ENCODE measurements at places on chromosomes 5 and 9.
A peak's percentile ranks its signal among the peaks of the same experiment; 100 is the strongest.

- DNase-seq, result peak; percentile 96
These were observed 335.8 kb upstream of the DAB2 start for GRCh38 chr5:39760385-39761198.

DNA sequence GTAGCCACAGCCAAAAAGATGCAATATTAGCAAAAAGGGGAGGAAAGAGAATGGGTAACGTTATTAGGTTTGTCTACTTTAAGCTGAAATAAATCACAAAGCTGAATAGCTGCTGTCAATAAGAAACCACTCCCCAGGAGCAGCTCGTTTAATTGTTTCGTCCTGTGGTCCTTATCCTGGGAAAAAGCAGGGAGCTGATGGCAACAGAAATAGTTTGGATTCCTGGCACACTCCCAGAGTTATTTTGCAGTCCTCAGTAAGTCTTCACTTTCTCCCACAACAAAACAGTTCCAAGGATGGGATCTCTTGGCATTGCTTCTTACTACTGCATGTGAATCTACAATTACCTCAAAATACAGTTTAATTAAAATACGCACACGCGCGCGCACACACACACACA, 28.8 kb downstream of the FRMD3 start:
- DNase-seq, result peak; percentile 63

DNA sequence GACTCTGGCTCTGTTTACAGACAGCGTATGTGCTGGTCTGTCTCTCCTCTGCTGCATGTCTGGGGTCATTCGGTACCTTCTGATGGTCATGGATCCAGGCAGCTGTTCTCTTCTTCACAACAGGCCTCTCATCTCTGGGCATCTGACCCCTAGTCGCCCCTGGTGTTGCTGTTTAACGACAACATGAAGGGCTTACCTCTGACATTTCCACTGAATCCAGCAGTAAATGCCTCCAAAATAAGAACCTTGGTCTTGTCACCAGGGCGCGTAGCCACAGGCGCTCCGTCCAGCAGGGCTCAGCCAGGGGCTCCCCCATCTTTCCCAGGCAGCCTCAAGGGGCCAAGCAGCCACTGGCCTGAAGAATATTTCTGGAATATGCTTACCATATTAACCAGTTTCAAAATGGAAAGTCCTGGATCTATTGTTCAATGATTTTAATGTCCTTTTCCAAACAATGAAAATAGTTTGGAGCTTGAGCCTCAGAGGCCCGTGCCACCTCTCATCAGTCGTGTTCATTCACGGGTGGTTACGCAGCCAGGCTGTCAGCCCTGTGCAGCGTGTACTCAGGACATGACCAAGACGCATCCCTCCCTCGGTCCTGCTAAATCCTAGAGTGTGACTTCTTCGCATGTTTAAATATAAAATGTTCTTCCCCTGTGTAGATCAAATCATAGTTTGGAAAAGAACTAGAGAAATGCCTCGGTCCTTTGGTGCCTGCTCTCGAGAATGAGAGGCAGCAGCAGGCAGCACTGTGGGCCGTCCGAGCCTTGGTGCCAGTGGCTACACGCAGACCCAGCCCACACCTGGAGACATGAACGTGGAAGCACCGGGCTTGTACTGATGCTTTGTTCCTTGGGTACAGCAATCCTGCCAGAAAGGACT, 30.1 kb upstream of the LRRC14B start:
- DNase-seq, result no peak

DNA sequence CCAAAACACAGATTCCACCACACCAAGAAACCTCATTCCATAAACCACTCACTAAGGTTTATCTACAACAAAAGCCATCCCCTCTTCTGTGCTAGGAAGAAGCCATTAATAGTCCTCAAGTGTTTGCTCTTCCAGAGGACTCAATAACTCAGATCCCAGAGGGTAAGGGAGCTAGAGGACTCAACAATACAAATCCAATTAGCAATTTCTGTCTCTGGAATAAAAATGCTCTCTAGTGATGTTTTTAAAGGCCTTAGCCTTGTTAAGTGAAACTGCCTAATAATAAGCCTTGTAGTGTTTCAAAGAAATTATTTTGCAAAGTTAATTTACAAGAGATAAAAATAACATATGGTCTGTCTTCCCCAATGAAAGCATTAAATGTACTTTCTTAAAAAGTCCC, 942.4 kb downstream of the CDH12 start:
- DNase-seq, result no peak

DNA sequence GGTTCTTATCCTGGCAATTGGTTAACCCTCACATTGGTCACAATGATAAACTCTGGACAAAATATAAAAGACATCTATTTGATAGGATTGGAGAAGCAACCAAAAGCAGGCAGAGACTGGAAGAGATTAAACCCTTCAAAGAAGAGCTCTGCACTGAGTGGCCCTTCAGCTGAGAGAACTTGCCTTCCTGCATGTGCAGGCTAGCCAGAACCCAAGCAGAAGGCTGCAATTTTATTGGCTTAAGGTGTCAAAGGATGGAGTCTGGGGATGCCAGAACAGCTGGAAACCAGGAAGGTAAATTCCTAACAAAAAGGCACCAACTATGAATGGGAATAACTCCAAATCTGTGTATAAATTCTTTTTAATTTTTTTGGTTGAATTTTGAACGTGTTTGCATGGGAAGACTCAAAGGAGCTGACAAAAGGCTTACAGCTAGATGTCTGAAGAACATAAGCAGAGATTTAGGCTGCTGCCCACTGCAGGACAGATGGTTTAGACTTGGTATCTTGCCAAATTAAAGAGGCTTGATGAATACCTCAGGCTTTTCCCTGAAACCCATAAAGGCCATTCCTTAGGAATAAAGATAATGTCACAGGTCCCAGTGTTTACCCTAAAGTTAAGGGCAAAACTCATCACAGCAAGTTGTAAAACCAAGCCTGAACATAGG, 66.3 kb downstream of the NR2F1 start:
- DNase-seq, result no peak

DNA sequence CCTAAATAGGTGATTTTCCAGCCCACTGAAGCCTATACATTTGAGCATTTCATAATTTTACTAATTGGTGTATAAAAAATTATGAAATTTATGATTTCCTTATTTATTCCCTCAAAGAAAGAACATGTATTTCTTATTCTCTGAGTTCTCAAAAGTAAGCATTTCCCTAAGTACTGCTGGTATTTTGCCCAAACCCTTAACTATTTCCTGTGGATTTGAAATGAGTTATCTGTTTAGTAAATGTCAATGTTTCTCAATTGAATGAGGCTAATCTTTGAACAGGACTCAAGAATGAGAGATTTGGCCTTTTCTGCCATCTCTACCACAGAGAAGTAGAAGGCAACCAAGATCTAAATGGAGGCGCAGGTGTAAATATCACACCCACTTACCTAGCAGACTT, 751.7 kb downstream of the TLE1 start:
- DNase-seq, result peak; percentile 46

DNA sequence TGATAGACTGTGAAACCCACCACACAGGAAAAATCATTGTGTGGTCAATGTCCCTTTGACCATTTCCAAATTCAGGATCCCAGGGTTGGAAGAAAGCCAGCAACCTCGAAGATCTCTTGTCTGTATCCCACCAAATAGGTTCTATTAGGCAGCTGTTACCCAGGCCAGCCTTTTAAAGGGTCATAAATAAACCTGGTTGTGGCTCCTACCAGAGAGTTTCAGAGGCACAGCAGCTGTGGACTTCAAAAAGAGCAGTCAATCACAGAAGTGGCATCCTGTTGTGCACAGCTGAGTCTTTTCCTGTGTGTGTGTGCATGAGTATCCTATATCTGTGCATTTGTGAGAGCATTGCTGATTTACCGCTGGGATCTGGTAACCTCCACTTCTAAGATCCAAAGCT, 23.7 kb upstream of the OR2S2 start:
- no peak for DNase-seq

- DNase-seq, result no peak
These were observed 164.5 kb downstream of the ZNF608 start for GRCh38 chr5:124581738-124582560.

- DNase-seq, result no peak
These were observed 65.8 kb downstream of the ISL1 start for GRCh38 chr5:51449026-51449425.

- DNase-seq, result peak; percentile 73
These were observed 72.0 kb downstream of the HRH2 start for GRCh38 chr5:175729829-175730277.

- peak; percentile 94 for DNase-seq
These were observed 135.1 kb downstream of the PAPPA start for GRCh38 chr9:116288658-116289057.

DNA sequence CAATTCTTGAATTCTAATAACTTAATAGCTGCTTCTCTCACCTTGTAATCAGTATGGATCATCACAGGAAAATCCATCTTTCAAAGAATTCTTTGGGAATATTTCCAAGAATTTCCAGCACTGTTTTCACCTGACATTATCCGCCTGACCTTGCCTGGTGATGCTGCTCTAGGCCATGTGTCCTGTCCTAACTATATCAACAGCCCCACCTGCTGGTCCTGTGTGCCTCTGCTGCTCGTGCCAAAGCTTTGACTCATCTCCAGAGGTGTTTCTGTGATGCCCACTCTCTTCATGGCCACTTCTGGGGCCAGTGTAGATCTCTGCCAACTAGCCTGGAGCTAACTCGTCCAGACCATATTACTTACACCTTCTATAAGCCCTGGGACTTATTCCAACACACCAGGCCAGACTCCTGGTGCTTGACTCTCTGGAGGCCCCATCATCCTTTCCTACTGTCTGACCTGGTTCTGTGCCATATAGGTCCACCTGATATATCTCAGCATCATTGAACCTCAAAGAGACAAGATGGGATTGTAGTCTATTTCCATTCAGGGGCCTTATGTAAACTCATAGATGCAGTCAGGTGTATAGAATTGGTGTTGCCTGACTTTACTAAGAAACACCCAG, 67.5 kb upstream of the CKMT2 start:
- peak; percentile 60 for DNase-seq

DNA sequence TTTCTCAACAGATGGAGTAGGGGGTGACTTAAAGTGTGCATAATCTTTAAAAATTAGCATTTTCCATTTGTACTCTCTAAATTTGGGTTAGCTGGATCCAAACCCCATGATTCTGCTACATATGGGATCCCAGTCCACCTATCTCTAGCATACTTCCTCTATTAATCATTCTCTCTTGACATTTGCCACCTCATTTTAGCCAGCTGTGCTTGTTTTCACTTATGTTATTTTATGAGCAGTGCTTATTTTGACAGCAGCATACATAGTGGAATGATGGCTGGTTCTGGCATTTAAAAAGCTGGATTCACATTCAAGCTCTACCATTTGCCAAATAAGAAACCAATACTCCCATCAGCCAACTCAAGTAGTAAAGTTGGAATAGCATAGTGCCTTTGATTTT, 22.5 kb upstream of the SNX18 start:
- DNase-seq, result no peak

Measured in fibroblast of gingiva (primary cell).